ENCODE measurements at places on chromosomes 7 and 10.

DNA sequence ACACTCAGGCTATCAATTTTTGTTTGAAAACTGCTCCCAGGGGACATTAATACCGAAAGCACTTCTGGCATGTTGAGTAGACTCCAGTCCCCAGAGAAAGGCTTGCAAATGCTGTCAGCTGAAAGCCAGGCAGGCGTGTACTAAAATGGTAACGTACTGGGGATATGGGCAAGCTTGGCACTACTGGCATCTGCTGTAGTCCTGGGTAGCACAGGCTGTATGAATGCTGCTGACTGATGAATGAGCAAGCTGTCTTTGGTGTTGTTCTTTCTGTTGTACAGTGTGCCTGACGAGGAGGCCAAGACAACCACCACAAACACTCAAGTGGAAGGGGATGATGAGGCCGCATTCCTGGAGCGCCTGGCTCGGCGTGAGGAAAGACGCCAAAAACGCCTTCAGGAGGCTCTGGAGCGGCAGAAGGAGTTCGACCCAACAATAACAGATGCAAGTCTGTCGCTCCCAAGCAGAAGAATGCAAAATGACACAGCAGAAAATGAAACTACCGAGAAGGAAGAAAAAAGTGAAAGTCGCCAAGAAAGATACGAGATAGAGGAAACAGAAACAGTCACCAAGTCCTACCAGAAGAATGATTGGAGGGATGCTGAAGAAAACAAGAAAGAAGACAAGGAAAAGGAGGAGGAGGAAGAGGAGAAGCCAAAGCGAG lies 53.5 kb upstream of the AGBL3 start:
- no peak for DNase-seq

GRCh38 chr10:91536733-91537132 lies 96.1 kb downstream of the PPP1R3C start:
- DNase-seq, result no peak

DNA sequence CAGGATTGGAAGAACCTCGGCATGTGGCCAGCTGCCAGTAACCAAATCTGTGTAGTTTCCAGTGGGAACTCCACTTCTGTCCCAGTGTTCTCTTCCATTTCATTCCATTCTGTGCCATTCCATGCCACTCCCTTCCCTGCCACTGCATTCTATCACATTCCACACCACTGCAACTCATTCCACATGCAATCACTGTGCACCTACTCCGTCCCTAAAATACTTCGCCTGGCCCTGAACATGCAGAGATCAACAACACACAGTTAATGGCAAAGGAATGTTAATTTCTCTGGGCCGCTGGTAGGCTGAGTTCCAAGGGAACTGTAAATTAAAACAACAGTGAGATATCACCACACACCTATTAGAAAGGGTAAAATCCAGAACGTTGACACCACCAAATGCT lies 64.8 kb downstream of the AKR1B1 start:
- DNase-seq, result no peak

DNA sequence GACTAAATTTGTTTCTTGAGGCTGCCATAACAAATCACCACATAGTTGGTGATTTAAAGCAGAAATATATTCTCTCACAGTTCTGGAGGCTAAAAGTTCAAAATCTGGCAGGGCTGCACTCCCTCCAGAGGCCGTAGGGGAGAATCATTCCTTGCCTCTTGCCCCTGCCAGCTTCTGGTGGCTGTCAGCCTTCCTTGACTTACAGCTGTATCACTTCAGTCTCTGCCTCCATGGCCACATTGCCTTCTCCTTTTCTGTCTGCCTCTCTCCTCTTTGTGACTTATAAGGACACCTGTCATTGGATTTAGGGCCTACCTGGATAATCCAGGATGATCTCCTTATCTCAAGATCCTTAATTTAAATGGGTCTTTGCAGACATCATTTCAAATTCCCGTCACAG lies 5.8 kb upstream of the LRRC4 start:
- DNase-seq, result no peak

- peak; percentile 18 for DNase-seq
Measured at GRCh38 chr7:122702872-122703510, at the start of gene RNF148. Gene RNF148 (minus strand): TSS chr7:122702922. CDS start chr7:122702750, 172 bp downstream.

- DNase-seq, result no peak
Measured at GRCh38 chr10:1678084-1678483, 59.2 kb downstream of the ADARB2 start.

- DNase-seq, result peak; percentile 33
Measured at GRCh38 chr7:76282344-76283253, 19.9 kb upstream of the HSPB1 start.

GRCh38 chr7:70319057-70319456 lies 720.8 kb downstream of the AUTS2 start:
- no peak for DNase-seq

- no peak for DNase-seq
Measured at GRCh38 chr7:2251841-2252771, 10.1 kb downstream of the NUDT1 start.

- DNase-seq, result no peak
Measured at GRCh38 chr7:22772885-22773284, 45.9 kb downstream of the IL6 start.

GRCh38 chr10:3769556-3769955 lies 15.5 kb downstream of the KLF6 start:
- no peak for DNase-seq

DNA sequence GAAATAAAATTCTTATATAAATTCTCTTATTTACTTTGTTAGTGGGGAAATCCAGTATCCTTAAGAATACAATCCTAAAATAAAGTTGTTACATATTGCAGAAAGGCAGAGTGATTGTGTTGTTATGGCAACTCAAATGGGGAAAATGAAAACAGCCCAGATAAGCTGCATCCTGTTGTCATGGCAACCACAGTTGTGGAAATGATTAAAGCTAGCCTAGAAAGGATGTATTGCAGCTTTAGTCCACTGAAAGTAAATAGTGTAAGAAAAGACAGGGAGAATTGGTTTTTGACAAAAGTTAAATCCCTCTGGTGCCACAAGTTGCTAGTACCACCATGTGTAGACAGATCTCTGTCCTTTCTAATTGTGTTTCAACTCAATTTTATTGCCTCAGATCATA lies 43.2 kb downstream of the BTRC start:
- DNase-seq, result no peak

DNA sequence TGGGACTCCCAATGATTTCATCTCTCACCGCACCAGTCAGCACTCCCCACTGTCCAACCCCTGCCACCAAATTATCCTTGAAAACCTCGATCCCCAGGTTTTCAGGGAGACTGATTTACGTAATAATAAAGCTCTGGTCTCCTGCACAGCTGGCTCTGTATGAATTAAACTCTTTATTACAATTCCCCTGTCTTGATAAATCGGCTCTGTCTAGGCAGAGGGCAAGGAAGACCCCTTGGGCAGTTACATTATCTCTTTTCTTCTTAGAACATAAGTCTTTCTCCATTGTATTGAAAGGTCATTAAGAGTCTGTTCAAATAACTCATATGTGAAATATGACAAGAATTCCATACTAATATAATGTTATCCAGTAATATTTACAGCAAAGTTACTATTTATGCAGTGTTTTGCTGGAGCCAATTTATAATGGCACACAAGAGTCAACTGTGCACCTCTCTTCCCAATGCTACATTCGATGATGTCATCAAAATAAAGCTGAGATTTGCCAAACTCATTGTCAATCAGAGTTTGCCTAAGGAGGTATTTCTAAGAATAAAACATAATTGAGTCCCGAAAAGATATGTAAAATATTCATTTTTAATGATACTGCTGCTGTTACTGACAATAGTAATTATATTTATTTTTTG lies 1297.2 kb upstream of the LRRTM3 start:
- DNase-seq, result no peak

DNA sequence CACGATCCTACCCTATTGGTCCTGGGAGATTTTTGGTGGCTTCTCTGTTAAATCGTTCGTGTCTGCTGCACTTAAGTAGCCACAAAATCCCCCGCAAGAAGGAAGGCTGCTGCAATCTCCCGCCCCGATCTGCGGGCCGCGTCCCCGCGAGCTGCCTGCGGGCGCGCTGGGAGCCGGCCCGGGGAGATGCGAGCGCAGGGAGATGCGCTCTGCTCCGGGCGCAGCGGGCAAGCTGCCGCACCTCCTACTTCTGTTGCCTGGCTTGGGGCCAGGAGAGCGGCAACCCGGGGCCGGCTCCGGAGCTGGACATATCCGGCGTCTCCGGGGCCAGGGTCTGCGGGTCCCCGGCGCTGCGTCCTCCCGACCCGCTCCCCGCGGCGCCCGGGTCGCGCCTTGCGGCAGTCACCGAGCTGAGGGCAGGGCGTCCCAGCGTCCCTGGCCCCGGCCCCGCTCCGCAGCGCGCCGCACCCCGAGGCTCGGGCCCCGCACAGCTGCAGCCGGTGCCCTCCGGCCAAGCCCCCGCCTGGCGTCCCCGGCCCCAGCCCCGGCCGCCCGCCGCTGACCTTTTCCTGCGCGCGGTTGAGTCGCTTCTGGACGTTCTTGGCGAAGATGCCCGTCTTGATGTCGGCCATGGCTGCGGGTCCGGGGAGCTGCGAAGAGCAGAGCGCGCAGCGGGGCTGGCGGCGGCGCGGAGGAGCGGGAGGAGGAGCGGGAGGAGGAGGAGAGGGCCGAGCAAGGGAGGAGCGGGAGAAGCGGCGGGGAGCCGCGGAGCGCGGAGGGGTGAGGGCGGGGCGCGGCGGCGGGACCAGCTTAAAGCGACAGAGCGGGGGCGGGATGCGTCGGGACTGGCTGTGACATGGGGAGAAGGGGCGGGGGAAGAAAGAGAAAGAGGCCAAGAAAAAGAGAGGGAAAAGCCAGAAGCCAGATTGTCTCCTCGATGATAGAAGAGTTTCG lies at the start of gene AMPH:
TSS of gene AMPH (minus strand) at position 654 of the 954 bp plus-strand sequence. CDS start at position 632, 22 bp downstream.
- DNase-seq, result peak; percentile 19

- DNase-seq, result no peak
Measured at GRCh38 chr10:31921031-31921430, 7.6 kb downstream of the ARHGAP12 start.

DNA sequence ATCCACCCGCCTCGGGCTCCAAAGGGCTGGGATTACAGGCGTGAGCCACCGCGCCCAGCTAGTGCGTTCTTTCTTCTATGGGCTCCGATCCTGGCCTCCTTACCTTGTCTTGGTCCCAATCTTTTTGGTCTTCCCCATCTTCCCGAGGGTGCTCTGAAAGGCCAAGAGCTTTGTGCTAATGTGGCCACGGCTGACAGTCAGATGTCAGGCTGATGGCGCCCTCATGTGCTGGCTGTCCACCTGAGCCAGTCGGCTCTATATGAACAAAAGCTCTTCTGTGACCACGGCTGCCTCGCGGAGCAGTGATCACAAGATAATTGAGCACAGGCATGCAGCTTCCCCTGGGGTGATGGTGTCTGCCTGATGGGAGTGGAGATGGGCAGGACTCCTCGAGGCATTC lies 11.0 kb upstream of the AHCYL2 start:
- DNase-seq, result peak; percentile 47

DNA sequence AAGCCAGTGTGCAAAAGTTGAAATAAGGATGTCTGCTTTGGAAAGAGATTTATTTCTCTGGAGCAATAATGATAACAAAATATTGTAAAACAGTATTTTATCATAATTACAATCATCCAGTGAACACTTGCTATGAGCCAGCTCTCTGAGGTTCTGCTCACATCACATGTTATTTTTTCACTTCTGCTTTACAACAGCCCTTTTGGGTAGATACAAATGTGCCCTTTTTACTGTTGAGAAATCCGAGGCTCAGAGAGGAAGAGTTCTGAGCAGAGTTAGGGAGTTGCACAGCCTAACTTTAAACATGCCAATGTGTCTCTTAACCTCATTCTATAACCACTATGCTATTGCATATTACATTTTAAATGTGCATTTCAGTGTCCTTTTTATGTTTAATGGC lies 232.6 kb upstream of the CDC14C start:
- no peak for DNase-seq

- no peak for DNase-seq
Measured at GRCh38 chr10:8225187-8225586, 170.7 kb downstream of the GATA3 start.

DNA sequence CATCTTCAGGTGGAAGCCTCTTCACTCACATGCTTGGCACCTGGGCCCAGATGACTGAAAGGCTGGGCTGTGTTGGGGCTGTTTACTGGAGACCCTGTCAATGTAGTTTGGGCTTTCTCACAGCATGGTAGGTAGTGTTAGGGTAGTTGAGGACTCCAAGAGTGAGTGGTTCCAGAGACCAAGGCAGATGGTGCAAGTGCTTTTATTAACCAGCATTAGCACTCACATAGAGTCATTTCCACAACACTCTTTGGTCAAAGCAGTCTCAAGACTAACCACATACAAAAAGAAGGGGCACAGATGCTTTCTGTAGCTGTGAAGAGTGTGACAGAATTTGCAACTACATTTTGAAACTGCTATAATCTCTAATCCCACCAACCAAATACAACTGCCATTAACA lies 135.0 kb downstream of the RTKN2 start:
- no peak for DNase-seq

DNA sequence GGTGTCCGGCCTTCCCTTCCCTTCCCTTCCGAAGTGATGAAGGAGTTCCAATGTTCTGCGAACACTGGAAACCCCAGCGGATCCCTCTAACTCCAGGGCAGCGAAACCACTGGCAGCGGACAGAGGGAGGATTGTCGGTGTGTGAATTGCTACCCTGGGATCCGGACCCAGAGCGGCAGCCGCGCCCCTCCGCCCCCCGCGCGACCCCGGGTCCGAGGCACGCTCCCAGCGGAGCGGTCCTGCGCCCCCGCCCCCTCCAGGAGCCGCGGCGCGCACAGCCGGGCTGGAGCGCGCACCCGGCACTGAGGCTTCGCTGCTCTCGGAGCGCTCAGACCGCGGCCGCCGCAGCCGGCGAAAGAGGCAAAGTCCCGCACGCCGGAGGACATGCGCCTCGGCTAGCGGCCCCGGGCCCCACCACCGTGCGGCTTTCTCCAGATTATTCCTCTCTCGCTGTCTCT lies at the start of gene PTPRZ1:
TSS of gene PTPRZ1 (plus strand) at position 331 of the 458 bp plus-strand sequence. CDS start 339 bp downstream, outside the sequence.
- DNase-seq, result peak; percentile 26

- DNase-seq, result no peak
Measured at GRCh38 chr7:155752756-155753445, 59.4 kb downstream of the SHH start.

DNA sequence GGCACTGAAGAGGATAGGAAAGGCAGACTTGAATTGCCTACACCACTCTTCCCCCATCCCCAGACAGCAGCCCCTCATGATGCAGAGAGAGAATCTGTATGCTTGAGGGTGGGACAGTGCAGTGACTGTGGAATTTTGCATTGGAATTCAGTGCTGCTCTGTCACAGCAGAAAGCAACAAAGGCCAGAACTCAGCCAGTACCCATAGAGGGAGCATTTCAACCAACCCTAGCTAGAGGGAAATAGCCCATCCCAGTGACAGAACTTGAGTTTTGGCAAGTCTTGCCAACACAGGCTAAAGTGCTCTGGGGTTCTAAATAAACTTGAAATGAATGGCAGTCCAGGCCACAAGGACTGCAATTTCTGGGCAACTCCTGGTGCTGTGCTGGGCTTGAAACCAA lies 80.4 kb downstream of the TES start:
- no peak for DNase-seq
